Cerebellar nuclear complex (tissue), 1 donor: ENCODE measurements at places on chromosomes 11 and 22.

DNA sequence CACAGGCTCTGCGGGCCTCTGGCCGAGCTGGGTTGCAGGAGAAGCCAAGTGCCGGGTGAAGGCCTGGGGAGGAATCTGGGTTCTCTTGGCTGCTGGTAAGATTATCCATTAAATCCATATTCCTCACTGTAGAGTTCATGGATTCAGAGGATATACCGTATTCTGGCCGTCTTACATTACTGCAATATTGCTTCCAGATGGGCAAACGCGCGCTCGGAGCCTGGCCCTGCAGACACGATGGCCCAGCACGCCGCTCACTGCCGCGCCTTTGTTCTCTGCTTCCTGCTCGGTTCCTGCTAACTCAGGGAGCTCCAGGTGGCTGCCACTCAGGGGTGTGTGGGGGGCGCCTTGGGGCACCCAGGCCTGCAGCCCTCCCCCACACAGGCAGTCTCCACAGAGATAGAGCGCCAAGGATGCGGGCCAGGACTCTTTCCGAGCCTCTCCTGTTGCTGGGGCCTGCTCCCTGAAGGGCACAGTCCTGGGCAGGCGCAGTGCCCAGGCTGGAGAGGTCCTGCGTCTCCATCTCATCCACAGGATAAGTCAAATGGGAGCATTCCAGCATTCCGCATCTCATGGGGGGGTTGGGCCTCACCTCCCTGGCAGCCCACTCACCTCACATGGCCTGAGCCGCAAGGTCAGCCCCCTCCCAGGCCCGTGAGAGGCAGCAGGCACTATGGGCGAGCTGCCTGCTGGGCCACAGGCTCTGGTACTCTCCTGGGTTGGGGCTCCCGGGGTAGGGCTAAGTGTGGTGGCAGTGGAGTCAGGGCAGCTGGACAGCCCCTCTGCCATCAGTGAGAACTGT is 14.1 kb upstream of the KCNQ1OT1 start:
- no peak for DNase-seq

DNA sequence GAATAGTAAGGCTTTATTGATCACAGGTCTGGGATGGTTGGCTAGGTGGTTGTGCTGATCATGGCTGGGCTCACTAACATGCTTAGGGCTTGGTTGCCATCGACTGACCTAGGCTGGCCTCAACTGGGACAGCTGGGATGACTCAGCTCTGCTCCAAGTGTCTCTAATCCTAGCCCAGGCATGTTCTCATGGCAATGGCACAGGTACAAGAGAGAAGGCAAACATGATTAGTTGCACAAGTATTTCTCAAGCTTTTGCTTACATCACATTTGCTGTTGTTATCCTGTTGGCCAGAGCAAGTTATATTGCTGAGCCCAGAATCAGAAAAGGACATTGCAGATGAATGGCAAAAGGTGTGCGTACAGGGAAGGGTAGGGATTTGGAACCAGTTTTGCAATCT is 68.5 kb upstream of the SLC35C1 start:
- DNase-seq: no peak

DNA sequence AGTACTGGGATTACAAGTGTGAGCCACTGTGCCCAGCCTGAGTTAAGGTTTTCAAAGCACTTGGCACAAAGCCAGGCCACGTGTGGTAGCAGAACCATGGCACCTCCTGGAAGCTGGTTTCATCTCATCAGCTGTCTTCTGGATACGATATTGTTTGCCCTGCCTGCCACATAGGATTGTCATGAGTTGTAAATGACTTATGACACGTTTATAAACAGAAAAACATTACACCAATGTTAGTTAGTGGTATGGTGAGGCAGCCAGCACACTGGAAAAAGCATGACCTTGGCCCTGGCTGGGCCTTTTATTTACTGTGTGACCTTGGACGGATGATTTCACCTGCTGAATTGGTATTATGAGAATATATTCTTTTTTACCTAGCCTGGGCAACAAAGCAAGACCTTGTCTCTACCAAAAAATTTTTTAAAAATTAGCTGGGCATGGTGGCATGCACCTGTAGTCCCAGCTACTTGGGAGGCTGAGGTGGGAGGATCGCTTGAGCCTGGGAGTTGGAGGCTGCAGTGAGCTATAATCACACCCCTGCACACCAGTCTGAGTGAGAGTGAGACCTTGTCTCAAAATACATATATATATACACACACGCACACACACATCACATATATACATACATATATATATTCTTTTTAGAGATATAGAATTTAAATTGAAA is 24.0 kb upstream of the MYH9 start:
- DNase-seq: no peak

DNA sequence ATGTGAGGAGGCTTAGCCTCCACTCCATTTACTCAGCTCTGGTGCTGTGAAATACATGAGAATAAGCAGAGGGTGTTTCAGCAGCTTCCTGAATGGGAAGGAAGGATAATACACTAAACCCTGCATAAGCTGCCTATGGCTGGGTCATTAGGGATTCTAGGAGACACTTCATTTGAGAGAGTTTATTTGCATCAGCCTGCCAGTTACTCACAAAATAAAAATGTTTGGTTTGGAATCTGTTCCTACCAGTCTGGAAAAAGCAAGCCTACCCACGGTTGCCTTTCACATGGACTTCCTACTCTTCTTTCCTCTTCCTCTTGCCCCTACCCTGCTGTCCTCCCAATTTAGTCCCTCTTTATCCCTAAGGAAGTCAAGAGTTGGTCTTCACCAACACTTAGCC is 20.5 kb downstream of the SLC1A2 start:
- no peak for DNase-seq

DNA sequence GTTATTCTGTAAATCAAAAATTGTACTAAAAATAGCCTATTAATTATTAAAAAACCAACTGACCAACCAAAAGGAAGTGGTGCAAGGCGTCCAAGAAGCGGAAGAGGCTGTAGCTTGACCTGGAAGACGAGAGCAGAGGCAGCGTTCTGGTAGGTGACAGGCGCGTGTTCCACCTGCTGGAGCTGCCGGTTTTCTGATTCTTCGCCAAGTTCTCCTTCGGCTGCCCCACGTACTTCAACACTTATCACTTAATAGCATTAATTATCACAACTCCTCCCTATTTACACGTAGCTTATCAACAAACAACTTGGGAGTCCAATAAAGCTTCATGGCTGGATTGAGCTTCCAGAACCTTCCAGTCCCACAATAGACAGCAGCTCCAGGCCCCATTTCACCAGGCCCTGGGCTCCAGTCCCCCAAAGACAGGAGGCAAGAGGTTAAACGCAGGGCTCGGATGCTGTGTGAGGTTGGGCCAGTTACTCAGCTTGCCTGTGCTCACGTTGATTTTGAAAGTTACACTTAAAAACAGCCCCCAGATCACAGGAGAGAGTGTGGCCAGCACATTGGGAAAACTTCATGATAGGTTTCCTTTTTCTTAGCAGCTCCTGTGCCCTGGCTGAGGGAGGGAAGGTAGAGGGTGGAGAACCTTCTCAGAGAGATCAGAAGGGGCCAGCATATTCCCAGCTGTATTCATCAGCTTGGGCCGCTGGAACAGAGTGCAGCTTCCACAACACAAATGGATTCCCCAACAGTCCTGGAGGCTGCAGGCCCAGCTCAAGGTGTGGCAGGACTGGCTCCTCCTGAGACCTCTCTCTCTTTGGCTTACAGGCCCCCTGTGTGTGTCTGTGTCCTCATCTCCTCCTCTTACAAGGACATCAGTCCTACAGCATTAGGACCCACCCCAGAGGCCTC is 54.2 kb upstream of the FGF3 start:
- DNase-seq: no peak

- no peak for DNase-seq
Measured at GRCh38 chr22:43128928-43129424, 14.2 kb downstream of the MCAT start.
